ENCODE measurements at places on chromosomes 1 and 21.

- no peak for DNase-seq
Measured at GRCh38 chr1:42833981-42834380, 12.4 kb upstream of the ZNF691 start.

- no peak for DNase-seq
Measured at GRCh38 chr1:231068762-231069161, 28.7 kb upstream of the FAM89A start.

DNA sequence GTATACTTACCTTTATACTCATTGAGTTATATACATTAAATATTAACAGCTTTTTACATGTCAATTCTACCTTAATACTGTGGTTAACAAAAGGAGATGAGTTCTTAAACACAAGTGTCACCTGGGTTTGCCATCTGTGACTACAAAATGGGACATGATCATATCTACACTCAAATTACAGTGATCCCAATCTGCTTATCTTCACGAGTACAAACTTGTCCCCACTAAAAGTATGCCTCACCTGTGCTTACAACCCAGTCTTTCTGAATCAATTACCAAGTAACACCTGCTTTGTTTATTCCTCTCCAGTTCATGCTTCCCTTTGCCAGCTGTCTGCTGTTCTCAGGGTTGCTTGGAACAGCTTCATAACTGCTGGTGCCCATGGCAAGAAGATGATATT, 8.8 kb downstream of the CD1E start:
- DNase-seq, result peak; percentile 89

DNA sequence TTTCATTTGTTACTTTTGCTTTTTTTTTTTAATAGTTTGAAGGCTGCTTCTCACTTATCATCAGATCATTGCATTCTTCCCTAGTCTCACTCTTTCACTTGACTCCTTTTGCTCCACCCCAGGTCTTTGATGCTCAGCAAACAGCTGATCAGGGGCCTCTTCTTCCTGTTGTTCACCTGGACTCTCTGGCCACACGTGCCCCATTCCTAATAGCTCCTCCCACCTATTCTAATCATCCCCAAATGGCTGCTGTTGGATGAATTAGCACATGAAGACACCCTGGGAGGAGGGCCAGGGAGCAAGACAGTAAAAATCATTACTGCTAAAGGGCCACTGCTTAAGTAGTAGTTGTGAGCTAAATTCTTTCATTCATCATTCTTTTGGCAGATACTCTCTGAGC, 119.5 kb downstream of the MAB21L3 start:
- no peak for DNase-seq

DNA sequence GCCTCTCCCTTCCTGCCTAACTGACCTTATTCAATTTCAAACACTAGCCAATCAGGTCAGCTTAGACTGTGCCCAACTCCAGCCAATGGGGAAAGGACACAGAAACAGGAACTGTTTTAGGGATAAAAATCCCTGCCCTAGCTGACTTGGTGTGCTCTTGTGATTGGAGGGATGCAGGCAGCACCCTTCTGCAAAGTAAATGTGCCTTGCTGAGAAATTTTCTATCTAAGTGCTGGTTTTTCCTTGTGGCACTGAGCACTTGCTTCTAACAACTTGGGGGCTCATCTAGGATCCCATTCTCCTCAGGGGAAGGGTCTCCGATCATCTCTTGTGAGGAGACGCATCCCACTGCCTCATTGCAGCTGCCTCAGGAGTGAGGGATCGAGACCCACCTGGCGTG, 10.7 kb upstream of the CD2 start:
- no peak for DNase-seq

GRCh38 chr1:181595234-181595633, 111.9 kb downstream of the CACNA1E start:
- DNase-seq, result no peak

- DNase-seq, result no peak
Measured at GRCh38 chr1:203581841-203582240, 44.8 kb upstream of the ATP2B4 start.

DNA sequence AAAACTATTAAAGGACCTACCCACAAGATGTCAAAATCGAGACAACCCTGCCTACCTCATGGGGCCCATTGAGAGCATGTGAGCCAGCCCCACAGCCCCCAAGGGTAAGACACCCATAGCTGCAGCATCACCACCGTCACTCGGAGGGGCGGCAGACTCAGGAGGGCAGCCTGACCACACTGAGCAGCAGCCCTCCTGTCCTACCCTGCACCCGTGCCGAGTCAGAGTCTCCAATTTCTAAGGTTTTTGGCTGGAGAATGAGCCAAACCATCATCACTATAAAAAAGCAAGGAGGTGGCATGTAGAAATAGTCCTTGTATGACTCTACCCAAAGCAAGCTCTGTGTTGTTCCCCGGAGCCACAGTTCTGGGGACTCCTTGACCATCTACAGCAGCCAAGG, 94.7 kb downstream of the SSBP3 start:
- no peak for DNase-seq

DNA sequence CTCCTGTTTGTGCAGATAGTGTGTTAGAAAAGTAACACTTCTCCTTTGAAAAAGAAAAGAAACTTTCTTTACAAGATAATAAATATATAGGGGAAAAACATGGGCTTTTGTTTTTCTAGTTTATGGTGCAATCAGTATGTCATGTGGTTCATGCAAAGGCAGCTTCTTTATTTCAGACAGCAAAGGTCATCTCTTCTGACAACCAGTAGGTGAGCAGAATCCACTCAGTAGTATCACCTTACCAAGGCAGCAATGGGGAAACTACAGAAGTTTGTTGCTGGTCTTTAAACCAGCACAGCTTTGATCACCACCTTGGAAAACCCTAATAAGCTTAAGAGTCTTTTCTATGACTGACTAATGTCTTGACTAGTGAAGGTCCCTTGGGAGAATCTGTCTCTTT, 13.0 kb upstream of the SAMSN1 start:
- no peak for DNase-seq

DNA sequence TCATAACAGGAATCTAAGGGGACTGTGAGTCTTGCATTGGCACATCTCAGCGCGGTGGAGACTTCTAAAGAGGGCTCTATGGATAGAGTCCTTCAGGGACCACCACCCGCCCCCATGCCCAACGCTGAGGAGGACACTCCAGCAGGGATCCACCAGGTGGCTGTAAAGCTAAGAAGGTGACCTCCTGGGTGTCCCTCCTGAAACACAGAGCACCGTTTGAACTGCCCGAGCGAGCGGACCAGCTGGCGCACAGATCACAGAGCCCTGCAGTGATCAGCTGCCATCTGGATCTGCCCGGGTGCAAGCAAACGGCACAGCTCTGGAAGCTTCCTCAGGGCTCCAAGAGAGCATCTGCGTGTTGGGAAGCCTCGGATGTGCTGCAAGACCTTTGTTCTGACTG, 51.3 kb upstream of the LYST start:
- no peak for DNase-seq

DNA sequence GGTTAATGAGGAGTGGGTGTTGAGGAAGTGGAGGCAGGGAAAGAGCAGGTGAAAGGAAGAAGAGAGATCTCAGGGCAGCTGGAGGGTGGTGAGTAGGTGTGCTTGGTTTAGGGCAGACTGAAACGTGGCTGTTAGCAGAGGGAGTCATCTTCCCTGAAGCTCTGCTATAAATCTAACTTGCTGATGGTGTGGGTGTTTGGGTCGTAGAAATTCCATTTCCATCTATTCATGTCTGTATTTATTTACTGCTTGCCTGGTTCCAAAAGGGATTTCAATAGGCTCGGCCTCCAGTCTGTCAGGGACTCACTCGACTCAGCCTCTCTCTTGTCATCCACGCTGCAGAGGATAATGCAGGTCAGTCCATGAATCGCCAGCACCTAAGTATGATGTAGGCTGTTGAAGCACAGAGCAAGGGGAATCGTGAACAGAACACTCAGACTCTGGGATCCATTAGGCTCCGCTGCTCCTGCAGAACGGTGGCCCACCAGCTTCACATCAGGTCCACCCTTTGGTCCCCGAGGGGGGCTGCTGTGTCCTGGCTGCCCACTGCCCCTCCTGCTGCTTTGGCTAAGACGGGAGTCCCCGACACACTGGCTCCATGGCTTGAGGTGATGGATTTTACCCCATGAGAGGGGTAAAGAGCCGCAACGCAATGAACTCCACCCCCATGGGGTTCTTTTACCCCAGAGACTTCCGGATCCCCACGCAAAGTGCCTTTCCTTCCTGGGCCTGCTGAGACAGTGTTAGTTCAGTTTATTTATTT, 156.2 kb downstream of the RHOU start:
- no peak for DNase-seq

- DNase-seq, result no peak
Measured at GRCh38 chr1:214367841-214368240, 86.9 kb downstream of the SMYD2 start.

- no peak for DNase-seq
Measured at GRCh38 chr1:154963643-154964042, 2.1 kb upstream of the PYGO2 start.

DNA sequence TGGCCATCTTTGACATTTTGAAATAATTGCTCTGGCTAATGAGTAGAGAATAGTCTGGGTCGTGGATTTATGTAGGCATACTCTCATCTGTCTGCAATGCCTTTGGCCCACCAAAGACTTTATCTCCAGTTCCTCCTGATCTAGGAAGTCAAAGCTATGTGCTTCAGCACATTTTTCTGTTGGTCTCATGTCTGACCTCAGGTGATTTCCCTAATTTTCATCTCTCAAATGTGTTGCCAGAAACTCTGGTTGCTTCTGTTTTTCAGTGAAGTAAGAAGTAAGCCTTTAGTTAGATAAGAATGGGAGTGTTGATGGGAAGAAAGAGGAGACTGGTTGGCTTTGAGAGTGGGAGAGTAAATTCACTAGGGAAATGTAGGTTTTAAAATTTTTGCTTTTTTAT, 66.4 kb downstream of the GPR88 start:
- no peak for DNase-seq

DNA sequence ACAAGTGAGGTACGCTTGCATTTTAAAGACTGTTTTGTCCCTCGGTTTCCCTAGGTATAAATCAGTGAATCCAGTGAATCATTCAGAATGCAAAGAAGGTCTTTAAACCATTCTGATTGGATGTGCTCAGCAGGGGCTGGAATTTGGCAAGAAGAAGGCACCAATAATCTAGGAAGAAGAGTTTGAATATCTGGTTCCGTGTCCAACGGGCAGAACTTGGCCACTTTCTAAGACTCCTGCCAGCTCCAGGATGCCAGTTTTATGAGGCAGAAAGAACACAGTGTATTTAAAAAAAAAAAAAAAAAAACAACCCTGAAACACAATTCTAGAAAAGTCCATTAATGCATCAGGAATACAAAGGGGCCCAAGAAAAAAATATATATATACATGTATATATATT, 3.0 kb upstream of the TENT5C start:
- no peak for DNase-seq

GRCh38 chr1:161359291-161359690, 8.4 kb downstream of the CFAP126 start:
- DNase-seq, result no peak

- no peak for DNase-seq
Measured at GRCh38 chr1:65360648-65361047, 51.3 kb downstream of the DNAJC6 start.

- no peak for DNase-seq
Measured at GRCh38 chr21:34276711-34277425, 86.9 kb upstream of the KCNE2 start.

DNA sequence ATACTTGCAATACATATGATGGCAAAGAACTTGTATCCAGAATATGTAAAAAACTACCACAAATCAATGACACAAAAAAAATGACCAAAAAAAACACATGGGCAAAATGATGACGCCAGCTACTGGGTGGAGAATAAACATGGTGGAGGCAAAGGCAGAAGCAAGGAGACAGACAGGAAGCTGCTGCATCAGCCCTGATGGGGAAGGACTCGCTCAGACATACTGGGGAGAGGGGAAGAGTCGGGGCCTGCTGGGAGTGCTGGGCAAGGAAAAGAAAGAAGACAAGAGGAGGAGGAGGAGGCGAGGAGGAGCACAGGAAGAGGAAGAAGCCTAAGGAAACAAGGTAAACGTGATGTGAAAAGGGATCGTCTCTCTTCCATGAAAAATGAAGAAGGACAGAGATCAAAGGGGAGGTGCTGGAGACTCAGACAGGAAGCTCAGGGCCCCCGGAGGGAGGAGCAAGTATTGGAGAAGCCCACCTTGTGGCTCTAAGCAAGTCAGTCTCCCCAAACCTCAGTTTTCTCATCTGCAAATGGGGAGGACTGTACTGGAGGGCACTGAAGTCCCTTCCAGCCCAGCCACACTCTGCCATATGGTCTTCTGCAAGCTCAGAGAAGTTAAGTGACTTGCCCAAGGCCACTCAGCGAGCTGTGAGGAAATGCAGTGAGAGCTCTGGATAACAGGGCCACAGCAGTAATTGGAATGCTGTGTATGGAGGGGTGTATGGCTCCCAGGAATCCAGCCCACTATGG, 24.2 kb downstream of the OLFML2B start:
- DNase-seq, result no peak

- DNase-seq, result no peak
Measured at GRCh38 chr21:29265690-29266479, 32.8 kb upstream of the BACH1 start.

DNA sequence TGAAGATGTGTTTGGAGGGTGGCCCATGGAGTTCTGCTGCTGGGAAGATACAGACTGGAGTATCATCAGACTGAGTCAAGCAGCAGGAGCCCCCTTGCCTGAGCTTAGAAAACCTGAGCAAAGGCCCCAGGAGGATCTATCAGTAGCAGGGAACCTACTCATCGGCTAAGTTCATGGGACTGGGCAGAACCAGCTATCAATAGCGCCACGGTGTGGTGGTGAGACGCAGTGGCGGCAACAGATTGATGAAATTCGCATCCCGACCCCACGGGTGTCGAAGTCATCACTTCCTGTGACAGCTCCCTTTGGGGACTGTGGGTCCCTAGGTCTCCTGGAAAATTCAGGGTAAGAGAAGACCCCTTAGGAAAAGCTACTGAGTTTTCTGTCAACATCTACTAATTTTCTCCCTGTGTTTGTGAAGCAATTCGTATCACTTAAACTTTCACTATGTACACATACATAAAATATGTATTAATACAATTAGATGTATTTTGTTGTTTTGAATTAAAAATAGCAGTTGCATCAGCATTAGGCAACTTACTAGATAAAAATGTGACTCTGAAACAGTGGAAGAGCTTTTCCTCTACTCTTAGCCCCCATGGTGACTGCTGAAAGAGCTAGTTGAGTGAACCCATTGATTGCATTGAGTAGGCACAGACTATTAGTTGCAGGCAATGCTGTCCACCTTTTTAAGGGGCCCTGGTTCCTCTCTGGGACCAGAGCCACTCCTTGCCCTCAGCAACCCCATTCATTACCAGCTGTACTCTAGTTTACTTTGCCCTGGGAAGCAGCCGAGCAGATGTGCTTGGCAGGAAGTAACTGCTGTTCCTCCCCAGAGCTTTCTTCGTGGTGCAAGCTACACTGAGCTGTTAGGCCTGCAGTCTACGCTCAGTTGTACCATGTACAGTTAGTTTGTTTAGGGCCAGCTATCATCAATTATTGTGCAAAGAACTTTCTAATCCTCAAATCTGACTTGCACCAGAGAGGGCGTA, 7.3 kb upstream of the CACNA1S start:
- DNase-seq, result peak; percentile 22

DNA sequence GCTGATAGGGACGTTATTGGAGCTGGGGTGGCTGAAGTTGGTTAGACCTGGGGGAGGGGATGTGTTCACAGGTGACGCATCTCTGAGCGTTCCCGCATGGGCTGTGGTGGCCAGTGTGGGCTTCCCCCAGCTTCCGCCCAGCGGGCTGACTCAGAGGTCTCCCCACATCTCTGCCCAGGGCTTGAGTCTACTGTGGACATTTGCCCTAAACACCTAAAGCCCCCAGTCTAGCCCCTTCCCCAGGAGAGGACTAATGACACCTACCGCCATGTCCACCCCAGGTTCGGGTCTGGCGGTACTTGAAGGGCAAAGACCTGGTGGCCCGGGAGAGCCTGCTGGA, 2.0 kb downstream of the AGRN start:
- DNase-seq, result no peak
